ENCODE measurements at places on chromosomes 2 and 18.
A peak's percentile ranks its signal among the peaks of the same experiment; 100 is the strongest.

- peaks cover 7% of the 10 kb centered on the region for H3K27me3 ChIP-seq
- no peak overlapping the region for H3K27ac ChIP-seq
- H3K36me3 ChIP-seq: no peaks in the 10 kb centered on the region
- DNase-seq: no peak
- no peak overlapping the region for H3K4me3 ChIP-seq
Observed at GRCh38 chr2:120516679-120517314, 170.9 kb downstream of the INHBB start.

- no peak overlapping the region for H3K4me3 ChIP-seq
- DNase-seq: no peak
- H3K27me3 ChIP-seq: no peaks in the 10 kb centered on the region
- H3K27ac ChIP-seq: no peak overlapping the region
Observed at GRCh38 chr2:43328832-43329231, 102.4 kb upstream of the ZFP36L2 start.

DNA sequence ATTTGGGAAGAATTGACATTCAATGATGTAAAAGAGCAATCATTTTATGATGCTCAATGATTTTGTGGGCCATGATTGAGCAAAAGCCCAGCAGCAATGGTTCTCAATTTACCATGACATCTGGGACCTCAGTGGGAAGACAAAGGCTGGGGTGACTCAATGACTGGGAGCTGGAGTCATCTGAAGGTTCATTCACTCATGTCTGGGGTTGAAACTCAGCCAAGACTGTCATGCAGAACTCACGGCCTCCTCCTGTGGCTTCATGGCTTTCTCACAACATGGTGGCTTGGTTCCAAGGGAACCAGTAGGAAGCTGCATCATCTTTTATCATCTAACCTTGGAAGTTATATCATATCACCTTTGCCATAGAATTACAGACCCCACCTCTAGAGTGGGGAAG lies 45.1 kb upstream of the CD226 start:
- no peak overlapping the region for H3K27ac ChIP-seq
- H3K36me3 ChIP-seq: no peaks in the 10 kb centered on the region
- DNase-seq: no peak
- H3K27me3 ChIP-seq: no peaks in the 10 kb centered on the region
- no peaks in the 10 kb centered on the region for H3K4me1 ChIP-seq

DNA sequence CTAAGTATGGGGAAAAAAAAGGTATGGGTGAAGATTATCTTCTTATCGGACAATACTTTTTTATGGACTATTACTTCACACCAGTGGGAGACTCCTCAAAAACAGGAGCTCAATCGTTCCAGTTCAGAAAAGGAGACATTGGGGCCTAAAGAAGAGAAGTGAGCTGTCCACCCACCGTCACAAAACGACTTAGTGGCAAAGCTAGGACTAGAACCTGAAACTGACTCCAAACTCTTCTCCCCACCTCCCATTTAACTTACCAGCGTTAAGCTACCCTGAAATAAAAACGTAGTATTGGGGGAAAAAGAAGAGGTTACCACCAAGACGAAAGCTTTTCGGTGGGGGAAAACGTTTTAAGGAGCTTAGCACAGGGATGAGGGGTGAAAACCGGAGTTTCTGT lies 503 bp downstream of the GTF3C3 start:
- H3K4me1 ChIP-seq: no peaks in the 10 kb centered on the region
- H3K36me3 ChIP-seq: peaks cover 10% of the 10 kb centered on the region
- H3K27me3 ChIP-seq: no peaks in the 10 kb centered on the region
- peak; percentile 1 for DNase-seq
- H3K27ac ChIP-seq: no peak overlapping the region
- peak overlapping the region; percentile 95 for H3K4me3 ChIP-seq

GRCh38 chr2:217316743-217317142 lies 456.9 kb upstream of the TNP1 start:
- H3K36me3 ChIP-seq: no peaks in the 10 kb centered on the region
- no peaks in the 10 kb centered on the region for H3K4me1 ChIP-seq
- DNase-seq: no peak
- no peak overlapping the region for H3K4me3 ChIP-seq

GRCh38 chr2:200751786-200752185 lies 59.9 kb upstream of the BZW1 start:
- peaks cover 9% of the 10 kb centered on the region for H3K4me1 ChIP-seq
- no peaks in the 10 kb centered on the region for H3K36me3 ChIP-seq
- no peak for DNase-seq
- no peak overlapping the region for H3K27ac ChIP-seq

- no peaks in the 10 kb centered on the region for H3K27me3 ChIP-seq
- no peak overlapping the region for H3K27ac ChIP-seq
- peaks cover 1% of the 10 kb centered on the region for H3K36me3 ChIP-seq
- H3K4me1 ChIP-seq: no peaks in the 10 kb centered on the region
Observed at GRCh38 chr2:70161069-70161534, 29.7 kb downstream of the C2orf42 start.

GRCh38 chr2:69668598-69668997 lies 25.1 kb upstream of the AAK1 start:
- DNase-seq: no peak
- H3K27ac ChIP-seq: no peak overlapping the region
- H3K4me3 ChIP-seq: no peak overlapping the region
- H3K36me3 ChIP-seq: no peaks in the 10 kb centered on the region
- no peaks in the 10 kb centered on the region for H3K4me1 ChIP-seq

DNA sequence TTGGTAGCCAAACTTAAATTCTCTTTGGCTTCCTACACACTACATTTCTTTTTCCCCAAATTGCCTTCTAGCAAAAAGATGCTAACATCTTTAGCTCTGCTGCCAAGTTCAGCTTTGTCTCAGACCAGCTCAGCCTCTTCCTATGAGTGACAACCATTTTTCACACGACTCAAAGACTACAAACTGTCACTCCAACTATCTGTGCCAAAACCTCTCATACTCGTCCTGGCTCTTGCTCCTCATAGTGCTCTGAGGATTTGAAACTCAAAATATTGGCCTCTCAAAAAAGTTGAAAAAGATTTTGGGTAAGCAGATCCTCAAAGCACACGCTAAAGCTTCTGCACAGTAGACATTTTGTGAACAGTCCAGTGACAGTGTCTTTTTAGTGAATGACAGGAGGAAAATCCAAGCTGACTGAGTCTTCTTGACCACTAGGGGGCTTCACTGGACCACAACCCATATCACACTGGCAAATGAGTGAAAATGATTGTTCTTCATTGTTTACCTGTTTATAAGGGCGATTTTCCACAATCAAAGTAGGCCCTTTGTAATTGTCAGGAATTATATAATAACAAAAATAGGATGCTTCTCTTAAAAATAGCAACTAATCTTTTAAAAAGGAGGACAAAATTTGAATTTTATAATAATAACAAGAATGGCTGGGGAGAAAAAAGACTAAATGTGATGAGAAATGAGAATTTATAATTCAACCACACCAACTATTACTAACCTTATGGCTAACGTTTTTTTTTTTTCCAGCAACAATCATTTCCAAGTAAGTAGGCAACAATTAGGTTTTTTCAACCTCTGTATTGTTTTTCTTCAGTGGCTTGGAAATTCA lies 85.5 kb upstream of the PGAP1 start:
- peaks cover 23% of the 10 kb centered on the region for H3K4me1 ChIP-seq
- no peaks in the 10 kb centered on the region for H3K36me3 ChIP-seq
- H3K27me3 ChIP-seq: no peaks in the 10 kb centered on the region
